RPMI7951 (cell line): ENCODE measurements at places on chromosomes 3 and 15. TPM values are rescaled to one million over a fixed set of nuclear protein-coding genes. Genes with fewer than 3 reads are reported as not detected.
A peak's percentile ranks its signal among the peaks of the same experiment; 100 is the strongest.

The SEC62 gene
- 21.3 and 25.8 TPM in 2 replicates for total RNA-seq

- DNase-seq = no peak
Observed at GRCh38 chr3:114764056-114764492, 383.0 kb downstream of the ZBTB20 start.

- no peak for DNase-seq
Observed at GRCh38 chr15:26893351-26894065, 26.6 kb downstream of the GABRA5 start.

DNA sequence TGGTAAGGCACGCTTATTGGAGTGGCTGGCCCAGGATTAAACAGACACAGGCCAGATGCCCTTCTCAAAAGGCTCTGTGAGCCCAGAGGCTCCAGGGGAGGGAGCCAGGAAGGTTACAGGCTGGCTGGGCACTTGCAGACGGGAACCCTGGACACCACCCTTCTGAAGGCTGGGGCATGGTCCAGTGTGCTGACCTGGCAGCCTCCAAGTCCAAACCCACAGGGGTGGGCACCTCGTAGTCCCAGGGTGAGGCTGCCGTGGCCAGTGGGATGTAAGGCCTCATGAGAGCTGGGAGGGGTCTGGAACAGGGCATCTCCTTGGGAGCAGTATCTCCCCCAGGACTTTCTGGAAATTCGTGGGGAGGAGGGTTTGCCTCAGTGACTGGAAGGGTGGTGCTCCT lies 19.6 kb downstream of the EFCC1 start:
- no peak for DNase-seq

- DNase-seq = no peak
Observed at GRCh38 chr3:106725566-106725965, 651.7 kb upstream of the CCDC54 start.

- no peak for DNase-seq
Observed at GRCh38 chr3:64905906-64906410, 218.2 kb upstream of the ADAMTS9 start.

The RASGRF1 gene
- total RNA-seq = 7.5 and 8.7 TPM in 2 replicates

DNA sequence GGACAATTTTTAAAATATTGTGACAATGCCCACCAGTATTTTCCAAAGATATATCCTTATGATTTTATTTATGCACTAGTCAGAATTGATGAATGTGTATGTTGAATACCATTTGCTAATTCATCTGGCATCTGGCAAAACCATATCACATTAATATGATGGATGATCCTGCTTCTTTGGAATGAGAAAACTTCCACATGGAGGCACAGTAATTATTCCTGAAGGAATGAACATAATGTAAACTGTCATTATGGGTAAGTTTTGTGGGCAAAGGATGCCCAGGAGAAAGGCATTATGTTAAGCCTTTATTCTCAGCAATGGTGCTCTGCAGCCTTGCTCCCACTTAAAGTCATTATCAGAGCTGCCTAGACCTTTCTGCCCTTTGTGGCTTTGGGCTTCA lies 113.0 kb upstream of the MME start:
- DNase-seq = peak; percentile 3

DNA sequence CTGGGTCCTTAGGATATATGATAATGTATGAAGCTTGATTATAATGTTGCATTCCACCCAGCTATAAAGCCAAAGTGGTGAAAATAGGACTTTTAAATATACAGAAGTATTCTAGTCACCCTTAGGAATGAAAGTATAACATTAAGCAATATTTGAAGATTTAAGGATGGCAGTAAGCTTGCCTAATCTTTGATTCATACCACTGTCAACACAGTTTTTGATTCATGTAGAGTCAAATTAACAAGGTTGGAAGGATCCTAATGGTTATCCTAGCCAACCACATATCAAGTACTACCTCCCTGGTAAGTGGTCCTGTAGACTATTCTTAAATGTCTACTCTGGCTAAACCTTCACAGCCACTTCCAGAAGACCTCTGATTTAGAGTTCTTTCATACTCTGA lies 18.6 kb downstream of the ARIH1 start:
- no peak for DNase-seq

DNA sequence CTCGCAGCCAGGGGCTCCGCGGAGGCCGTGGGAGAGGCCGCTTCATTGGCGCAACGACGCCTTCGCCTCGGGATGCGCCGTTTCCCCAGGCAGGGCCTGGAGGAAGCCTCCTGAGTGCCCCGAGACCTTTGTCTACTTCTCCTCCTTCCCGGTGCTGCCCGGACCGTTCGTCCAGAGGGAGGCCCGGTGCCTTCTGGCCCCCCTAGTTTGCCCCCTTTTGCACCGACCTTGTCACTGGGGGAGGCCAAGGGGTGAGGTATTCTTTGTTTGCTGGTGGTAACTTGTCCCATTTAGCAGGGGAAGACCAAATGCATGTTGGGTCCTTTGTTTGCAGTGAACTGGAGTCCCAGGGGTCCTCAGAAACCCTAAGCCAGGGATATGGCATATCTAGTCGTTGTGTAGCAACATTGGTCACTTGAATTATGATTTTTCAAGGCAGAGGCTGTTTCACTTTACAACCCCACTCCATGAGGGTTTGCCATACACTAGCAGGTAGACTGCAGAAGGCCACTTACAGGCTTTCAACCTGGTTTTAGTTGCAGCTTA lies 615 bp downstream of the DHX30 start:
- DNase-seq = no peak

The UMPS gene
- 28.3 and 35.9 TPM in 2 replicates for total RNA-seq

The IL12A gene
- 0.49 and 0.72 TPM in 2 replicates for total RNA-seq

The RETNLB gene
- not detected in 2 replicates for total RNA-seq

DNA sequence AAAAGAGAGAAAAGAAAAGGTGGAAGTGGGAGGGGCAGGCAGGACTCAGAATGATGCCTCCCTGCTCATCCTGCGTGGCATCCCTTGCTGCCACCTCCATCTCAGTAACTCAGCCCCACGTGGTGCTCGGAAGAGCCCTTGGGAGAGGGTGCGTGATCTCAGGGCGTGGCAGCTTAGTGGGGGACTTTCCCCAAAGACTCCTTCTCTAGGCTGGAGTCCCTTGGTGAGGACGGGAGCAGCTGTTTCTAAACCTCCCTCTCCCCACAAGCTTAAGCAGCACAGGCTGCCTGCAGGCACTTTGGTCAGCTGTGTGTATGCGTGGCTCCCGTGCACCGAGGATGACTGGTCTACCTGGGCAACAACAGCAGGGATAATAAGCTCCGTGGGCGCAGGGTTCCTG lies 7.4 kb upstream of the ANPEP start:
- peak; percentile 94 for DNase-seq

- no peak for DNase-seq
Observed at GRCh38 chr3:138371070-138371965, 22.9 kb downstream of the MRAS start.

The AMOTL2 gene
- total RNA-seq = 13.1 and 15.1 TPM in 2 replicates

GRCh38 chr3:9169956-9170850 lies 79.2 kb downstream of the SRGAP3 start:
- no peak for DNase-seq

DNA sequence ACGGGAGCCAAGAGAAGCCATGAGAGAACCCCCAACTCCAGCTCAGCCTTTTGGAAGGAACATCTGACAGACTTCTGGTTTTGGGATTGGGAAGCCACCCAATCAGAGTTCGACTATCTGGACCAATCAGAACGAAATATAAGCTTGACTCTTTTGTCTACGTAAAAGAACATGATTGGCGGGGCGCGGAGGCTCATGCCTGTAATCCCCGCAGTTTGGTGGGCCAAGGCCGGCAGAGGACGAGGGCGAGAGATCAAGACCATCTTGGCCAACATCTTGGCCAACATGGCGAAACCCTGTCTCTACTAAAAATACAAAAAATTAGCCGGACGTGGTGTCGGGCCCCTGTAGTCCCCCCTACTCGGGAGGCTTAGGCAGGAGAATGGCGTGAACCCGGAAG lies 380.3 kb downstream of the TBL1XR1 start:
- no peak for DNase-seq
